ENCODE measurements at places on chromosomes 1 and 21.

DNA sequence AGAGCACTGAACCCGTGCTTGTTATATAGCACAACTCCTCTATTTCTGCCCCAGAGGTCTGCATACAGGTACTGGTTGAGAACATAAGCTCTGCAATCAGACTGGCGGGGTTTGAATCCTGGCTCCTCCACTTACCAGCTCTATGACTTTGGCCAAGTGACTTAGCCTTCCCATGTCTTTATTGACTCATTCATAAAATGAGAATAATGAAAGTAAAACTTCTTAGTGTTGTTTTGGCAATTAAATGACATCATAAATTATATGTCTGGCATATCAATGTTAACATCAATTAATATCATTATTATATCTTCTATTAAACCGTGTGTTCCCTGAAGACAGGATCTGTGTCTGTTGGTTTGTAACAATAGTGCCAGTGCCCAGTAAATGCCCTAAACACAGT lies 4.3 kb downstream of the INKA2 start:
- no peak for DNase-seq

DNA sequence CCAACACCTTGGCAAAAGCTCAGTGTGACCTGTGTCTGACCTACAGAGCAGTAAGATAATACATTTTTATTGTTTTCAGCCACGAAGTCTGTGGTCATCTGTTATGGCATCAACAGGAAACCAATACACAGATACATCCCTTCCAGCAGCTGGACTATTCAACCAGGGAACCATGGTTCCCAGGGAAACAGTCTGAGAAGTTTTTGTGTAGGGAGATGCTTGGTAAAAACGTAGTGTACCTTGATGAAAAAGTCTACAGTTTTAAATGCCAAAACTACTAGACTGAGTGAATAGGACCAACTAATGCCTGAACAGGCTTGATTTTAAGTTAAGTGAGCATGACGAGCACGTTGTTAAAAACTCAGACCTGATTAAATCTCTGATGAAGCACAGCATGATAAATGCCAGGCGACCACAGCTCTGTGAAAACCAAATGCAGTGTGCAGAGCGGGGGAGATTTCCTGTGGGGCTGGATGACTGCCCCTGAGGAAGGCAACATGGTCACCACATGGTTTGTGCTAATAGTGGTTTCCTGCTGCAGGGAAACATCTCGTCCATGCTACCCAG lies 228.9 kb downstream of the TNR start:
- no peak for DNase-seq

DNA sequence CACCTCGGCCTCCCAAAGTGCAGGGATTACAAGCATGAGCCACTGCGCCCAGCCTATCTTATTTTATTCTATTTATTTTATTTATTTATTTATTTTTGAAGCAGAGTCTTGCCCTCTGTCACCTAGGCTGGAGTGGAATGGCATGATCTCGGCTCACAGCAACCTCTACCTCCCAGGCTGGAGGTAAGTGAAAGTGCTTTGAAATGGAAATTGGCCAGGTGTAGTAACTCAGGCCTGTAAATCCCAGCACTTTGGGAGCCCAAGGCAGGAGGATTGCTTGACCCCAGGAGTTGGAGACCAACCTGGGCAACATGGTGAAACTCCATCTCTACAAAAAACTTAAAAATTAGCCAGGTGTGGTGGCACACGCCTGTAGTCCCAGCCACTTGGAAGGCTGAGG lies 5.1 kb upstream of the DSTYK start:
- DNase-seq: no peak

GRCh38 chr1:56056438-56057287 lies 522.7 kb downstream of the PLPP3 start:
- DNase-seq: no peak

- DNase-seq: no peak
Observed at GRCh38 chr21:24276204-24276603, 1331.1 kb downstream of the MRPL39 start.

- DNase-seq: peak; percentile 16
Observed at GRCh38 chr1:78619803-78620579, at the start of gene IFI44L. Gene IFI44L, plus strand, starts transcription at chr1:78620448. Its CDS starts 7,468 bp downstream, at chr1:78627916.
